ENCODE measurements at places on chromosomes 7 and 10.
A peak's percentile ranks its signal among the peaks of the same experiment; 100 is the strongest.

- no peak for DNase-seq
Measured at GRCh38 chr7:43462836-43463235, 120.1 kb upstream of the STK17A start.

- peak; percentile 88 for DNase-seq
Measured at GRCh38 chr10:124722798-124723783, 21.1 kb downstream of the FAM53B start.

GRCh38 chr7:122675011-122675410 lies 23.9 kb downstream of the RNF133 start:
- no peak for DNase-seq

DNA sequence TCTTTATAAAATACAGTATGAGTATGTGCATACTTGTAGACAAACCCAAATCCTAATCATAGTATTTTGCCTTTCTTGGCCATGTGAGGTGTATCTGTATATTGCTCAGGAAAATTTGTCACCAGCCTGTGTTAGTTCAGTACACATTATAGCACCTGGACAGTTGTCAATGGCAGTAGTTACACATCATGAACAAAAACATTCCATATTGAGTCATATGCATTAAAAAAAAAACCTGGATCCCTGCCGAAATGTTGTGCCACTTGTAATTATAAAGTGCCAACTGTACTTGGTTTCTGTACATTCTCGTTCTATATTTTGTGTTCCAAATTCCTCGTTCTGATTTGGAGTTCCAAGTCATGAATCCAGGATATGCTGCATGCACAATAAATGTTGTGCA lies 410.4 kb downstream of the INHBA start:
- no peak for DNase-seq

- peak; percentile 89 for DNase-seq
Measured at GRCh38 chr7:55509322-55509721, 63.0 kb downstream of the VOPP1 start.
